Central memory CD8-positive, alpha-beta T cell (primary cell): ENCODE measurements at places on chromosomes 3 and 15.

- DNase-seq: no peak
These were observed 466 bp upstream of the HCN4 start for GRCh38 chr15:73369154-73369694.

DNA sequence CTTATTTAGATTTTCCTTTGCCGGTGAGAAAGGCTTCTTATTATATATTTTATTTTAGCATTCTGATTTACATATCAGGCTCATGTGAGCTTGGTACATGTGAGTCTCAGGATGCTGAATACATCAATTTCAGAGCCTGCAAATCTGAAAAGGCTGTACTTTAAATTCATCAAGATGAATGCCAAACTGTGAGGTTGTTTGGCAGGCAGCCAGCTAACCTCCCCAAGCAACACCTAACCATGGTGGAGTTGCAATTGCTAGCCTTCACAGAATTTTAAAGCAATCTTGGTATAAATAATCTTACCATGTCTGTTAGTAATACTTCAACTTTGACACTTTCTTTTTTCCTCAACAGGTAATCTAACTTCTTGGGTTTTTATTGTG is 252.5 kb downstream of the CDIN1 start:
- DNase-seq: no peak

DNA sequence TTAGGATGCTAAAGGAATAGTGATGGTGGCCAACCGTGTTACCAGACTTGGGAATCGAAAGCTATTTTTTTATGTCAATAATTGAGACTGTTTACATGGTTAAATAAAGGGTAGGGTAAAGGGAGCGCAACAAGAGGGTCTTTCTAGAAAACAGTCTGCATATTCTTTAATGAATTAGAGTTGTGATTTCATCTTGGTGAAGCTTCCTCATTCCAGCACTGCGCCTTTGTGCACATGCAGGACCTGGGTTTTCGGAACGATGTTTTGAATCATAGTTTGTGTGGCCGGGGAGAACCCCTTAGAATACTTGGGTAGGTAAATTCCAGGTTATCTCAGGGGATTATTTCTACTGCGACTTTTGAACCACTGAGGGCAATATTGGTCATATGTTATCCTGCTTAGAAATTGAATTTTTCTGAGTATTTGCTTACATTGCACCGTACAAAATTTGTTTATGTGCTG is 1.3 kb downstream of the PIK3CA start:
- no peak for DNase-seq

DNA sequence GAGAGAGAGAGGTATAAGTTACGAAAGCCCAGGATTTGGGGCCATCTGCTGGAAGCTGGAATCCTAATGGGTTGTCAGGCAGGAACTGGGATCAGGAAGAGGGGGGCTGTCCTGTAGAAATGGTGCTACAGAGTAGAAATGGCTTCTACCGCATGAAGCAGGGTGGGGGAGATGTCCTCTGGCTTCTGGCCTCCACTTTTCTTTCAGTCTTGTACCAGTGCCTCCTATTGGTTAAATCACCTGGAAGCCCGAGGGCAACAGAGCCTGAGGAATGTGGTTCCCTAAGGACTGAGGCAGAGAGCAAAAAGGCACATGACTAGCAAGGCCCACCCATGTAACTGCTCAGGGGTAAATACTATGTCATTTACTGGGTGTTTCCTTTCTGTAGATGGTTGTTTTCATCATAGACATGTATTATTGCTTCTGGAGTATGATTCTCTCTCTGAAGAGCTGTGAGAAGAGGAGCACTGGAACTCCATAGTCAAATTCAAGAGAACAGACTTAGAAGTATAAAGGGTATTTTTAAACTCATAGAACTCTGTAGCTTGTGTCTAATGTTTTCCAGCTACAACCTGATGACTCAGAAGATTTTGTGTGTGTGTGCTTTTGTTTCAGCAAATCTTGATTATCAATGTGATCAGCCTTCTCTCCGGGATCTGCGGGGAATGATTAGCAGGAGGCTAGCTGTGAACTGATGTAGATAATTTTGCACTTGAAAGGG is 20.2 kb upstream of the MITF start:
- no peak for DNase-seq

GRCh38 chr3:73249047-73249446 is 187.6 kb downstream of the EBLN2 start:
- DNase-seq: no peak

GRCh38 chr15:34900748-34901147 is 68.8 kb downstream of the AQR start:
- no peak for DNase-seq
